ENCODE measurements at places on chromosomes 4 and X.
A peak's percentile ranks its signal among the peaks of the same experiment; 100 is the strongest.

GRCh38 chrX:152895724-152896420, 2.0 kb upstream of the ZNF185 start:
- DNase-seq, result no peak

DNA sequence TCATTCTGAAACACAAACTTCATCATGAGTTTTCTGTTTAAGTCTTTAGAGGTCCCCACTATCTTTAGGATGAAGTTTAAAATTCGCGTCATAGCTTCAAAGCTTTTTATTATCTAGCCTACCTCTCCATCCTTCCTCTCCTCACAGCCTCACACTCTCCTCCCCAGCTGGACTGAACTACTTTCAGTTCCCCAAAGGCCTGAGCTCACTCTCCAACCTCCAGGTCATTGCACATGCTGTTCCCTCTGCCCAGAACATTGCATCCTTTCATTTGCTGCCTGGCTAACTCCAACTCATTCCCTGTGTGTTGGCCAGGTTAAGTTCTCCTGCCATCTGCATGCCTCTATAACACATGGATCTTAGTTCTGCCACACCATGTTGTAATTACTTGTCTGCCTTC, 2.9 kb upstream of the OTUD5 start:
- no peak for DNase-seq

DNA sequence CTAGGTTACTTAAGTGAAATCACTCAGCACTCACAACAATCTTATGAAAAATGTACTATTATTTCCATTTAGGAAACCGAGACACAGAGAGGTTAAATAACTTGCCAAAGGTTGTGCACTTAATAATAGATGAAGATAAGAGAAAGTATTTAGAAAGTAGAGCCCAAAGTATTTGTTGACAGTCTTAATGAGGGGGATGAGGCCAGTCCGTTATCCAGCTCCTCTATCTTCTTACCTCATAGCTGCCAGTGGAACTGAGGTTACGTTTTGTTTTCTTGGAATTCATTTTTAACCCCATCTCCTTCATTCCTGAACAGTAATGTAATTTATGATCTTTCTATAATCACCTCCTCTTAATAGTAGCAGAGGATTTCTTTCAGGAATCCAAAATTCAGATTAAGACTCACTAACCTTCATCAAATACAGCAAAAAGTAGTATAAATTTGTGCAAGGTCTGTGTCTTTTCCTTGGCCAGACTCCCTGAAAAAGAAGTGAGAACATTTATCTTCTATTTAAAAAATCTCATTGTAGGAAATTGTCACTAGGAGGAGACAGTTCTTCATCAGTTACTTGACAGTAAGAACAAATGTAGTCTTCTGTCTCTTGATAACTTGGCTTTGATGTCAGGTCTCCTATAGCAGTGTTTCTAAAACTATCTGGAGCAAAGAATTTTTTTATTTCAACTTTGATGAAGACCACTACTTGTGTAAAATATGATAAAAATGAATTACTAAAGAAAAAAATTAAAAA, 35.5 kb downstream of the F8 start:
- DNase-seq, result no peak

GRCh38 chrX:136064661-136065043, 79.4 kb downstream of the SLC9A6 start:
- no peak for DNase-seq

DNA sequence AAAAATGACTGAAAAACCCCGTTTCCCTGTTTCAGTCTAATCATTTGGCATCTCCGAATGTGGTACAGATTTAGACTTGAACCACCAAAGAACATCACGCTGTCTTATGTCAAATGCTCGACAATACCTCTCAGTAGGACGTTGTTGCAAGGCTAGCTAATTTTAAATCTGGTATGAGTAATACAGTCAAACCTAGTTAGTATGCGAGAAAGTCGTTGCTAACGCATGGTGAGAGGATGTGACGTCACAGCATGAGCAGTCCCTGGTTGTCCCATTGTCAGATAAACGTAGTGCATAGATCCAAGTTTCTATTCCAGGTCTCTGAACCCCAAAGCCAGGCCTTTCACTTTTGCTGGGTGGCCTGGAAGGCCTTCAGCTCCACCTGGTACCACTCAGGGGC, 44.7 kb downstream of the SETD7 start:
- DNase-seq, result no peak

DNA sequence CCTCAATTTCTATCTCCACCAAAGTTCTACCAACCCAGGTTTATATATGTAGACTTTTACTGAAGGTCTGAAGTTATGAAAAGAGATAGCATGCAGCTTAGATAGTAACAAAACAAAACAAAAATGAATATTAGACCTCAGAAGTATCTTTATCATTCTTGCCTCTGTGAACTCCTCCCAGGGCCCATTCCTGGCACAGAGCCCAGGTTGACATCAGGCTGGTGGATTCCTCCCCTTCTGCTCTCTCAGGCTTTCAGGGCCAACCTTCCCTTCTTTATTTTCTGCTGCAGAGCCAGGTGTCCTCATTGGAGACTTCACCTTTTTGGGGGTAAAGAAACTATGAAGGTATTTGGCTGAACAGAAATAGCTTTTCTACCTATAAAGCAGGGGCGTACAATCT, 112.8 kb upstream of the PITX2 start:
- no peak for DNase-seq

- no peak for DNase-seq
Observed at GRCh38 chr4:128332081-128332480, 44.5 kb upstream of the PGRMC2 start.

DNA sequence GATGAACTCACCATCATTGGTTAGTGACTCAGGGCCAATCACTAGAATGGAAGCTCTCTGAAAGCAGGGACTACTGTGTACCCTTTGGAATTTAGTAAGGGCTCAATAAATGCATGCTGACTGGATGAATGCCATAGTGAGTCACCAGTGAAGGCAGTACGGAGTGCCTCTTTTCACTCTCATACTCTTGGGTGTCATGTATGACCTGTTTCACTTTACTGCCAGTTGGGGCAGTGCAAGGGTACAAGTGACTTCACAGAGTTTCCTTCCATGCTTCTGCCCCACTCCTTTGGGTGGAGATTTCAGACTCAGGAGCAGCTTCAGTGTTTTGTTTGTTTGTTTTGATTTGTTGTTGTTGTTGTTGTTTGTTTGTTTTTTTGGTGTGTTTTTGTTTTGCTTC, 57.7 kb downstream of the SOX3 start:
- DNase-seq, result no peak

- no peak for DNase-seq
Observed at GRCh38 chr4:41465146-41465761, 72.7 kb upstream of the LIMCH1 start.

DNA sequence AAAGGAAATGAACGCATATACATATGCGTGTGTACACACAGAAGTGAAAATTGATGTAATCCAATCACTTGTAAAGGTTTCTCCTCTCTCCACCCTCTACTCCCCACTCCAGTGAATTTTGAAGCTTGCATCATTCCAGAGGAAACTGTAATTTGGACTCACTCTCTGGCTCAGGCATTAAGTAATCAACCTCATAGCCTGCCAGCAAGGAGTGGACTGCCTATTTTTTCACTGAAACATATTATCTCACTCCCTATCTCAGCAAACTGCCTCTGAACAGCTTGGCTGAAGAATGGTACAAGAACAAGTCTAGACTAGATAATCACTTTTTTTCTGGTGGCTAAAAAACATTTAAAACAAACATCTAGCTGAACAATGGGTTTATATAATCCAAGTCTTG, 124.2 kb downstream of the C4orf51 start:
- DNase-seq, result no peak

GRCh38 chrX:40154250-40154852, 56.6 kb upstream of the BCOR start:
- DNase-seq, result peak; percentile 23

DNA sequence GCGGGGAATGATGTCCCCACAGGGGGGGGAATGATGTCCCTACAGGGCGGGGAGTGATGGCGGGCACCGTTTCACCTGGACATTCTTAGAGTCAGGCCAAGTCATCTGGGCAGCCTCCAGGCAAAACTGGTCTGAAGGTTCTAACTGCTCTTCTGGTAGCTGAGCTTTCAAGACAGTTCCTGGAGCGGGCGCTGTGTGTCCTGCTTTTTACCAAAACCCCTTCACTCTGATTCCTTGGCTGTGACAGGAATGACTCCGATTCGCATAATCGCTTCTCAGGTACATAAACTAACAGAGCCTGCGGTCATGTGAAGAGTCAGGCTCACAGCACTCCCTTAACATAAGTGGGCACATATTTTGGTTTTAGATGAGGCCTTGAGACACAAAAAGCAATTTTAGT, 836.0 kb downstream of the TRIML1 start:
- DNase-seq, result no peak

- no peak for DNase-seq
Observed at GRCh38 chr4:181176306-181176705, 1066.9 kb upstream of the TENM3 start.

DNA sequence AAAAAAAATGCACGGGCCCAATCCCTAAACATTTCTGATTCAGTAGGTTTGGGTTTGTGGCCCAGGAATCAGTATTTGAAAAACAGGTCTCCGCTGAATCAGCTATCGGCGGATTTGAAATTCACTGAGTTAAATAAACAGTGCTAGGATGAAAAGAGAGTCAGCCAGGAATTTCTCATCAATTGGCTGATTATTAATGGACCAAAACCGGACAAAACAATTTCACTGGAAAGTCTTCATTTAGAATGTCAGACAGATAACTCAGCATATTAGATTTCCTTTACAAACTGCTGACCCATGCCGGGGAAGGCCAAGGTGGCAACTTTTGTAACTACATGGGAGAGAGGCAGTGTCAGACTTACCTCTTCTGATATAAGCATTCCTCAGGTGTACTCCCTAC, 99.4 kb upstream of the LSM6 start:
- no peak for DNase-seq

DNA sequence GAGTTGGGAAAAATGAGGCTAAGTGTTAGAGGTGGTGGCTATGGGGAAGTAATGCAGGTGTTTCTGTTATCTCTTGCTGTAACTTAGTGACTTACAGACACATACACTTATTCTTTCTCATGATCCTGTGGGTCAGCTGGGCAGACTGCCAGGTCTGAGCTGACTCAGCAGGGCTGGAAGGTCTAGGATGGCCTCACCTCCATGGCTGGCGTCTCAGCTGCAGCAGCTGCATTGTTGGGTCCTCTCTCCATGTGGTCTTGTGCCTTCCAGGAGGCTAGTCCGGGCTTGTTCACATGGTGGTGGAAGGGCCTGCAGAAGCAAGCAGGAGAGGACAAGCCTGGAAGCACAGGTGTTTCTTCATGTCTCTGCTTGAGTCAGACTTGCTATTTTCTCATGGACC, 172.7 kb downstream of the NHS start:
- no peak for DNase-seq

- DNase-seq, result no peak
Observed at GRCh38 chr4:152738827-152739226, 40.7 kb downstream of the TIGD4 start.

GRCh38 chrX:130051176-130051845, 59.0 kb downstream of the ELF4 start:
- DNase-seq, result no peak

GRCh38 chr4:118268780-118269179, 84.0 kb downstream of the PRSS12 start:
- DNase-seq, result no peak

GRCh38 chrX:136386826-136387225, 86.1 kb downstream of the ADGRG4 start:
- no peak for DNase-seq

DNA sequence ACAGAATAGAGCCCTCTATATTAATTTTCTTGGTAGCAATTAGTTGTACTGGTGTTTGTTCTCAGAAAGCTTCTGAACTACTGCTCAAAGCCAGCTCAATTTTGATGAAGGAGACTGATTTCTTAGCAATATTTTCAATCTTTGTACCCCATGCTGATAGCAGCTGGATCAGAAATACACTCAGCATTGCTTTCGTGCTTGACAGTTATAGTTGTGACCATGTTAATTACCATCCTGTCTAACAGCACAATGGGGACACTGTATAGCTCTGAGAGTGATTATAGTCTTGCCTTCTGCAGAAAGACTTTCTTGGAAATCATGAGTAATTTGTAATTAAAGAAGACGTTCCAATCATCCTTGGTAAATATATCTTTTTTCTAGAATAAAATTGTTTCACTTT, 79.7 kb upstream of the GNPDA2 start:
- no peak for DNase-seq

DNA sequence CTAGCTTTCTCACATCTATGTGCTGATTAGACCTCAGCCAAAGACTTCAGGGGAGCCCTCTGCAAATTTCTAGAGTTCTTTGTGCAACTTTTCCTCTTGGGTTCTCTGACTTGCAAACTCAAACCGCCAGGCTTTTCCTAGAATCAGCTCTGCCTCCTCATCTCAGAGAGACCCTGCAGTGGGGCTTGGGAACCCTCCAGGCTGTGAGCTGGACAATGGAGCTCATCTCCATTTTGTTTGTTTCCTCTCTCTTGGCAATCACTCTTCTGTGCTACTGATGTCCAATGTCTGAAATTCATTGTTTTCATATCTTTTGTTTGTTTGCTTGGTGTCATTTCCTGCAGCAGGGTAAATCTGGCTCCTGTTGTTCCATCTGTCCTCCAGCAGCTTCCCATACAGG, 33.0 kb downstream of the GYPB start:
- DNase-seq, result peak; percentile 4

GRCh38 chrX:16966752-16967448, 20.4 kb downstream of the REPS2 start:
- DNase-seq, result no peak

DNA sequence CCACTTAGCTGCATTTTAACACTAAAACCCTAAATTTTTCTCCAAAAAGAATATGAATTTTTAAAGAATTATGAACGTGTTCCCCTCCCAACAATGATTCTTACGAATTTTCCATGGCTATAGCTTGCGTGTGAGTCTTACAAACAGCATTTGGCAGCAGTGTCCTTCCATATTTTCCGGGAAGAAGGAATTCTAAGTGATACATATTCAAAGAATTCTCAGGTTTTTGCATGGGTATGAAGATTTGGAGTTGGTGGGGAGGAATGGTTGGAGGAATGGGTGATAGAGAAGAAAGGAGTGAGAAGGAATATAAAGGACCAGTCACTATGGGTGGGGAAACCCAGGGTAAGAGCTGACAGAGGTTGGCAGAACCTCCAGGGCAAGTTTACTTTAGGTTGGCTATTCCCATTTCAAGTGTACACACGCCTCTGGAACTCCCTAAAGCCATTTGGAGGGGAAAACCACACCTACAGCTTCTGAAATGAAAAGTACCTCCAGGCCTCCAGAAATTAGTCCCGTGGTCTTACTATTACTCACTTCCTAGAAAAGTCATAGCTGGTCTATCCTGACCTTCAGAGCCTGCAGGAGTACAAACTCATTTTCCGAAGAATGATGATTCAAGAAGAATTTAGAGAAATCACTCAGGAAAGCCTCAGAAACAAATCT, 420.8 kb upstream of the DIPK2B start:
- DNase-seq, result no peak

DNA sequence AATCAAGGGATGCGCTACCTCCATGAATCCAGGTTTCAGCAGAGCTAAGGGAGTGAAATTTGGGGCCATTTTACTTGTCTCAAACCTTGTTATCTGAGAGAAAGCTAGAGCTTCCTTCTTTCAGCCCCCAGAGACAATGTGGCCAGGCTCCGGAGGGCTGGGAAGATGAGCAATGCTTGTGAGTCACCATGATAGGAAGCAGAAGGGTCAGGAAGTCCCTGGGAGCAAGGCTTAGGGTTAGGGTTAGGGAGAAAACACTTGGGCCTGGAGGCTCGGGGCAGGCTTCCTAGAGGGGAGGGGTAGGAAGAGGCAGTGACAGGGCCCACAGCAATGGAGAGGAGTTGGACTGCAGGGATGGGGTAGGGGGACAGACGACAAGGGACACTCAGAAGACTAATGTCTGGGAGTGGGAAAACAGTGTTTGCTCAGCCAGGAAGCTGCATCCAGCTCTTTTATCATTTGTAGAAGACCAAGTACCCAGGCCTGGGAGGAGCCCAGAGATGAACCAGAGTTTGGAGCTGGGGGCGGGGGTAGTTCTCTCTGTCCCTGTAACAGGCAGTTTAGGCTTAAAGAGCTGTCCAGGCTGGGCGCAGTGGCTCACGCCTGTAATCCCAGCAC, 16.4 kb upstream of the PORCN start:
- no peak for DNase-seq

Measured in endothelial cell (in vitro differentiated cells).